ENCODE measurements at places on chromosomes 5 and 9.
A peak's percentile ranks its signal among the peaks of the same experiment; 100 is the strongest.

GRCh38 chr9:107141967-107142366 is 141.1 kb upstream of the RAD23B start:
- DNase-seq: no peak

DNA sequence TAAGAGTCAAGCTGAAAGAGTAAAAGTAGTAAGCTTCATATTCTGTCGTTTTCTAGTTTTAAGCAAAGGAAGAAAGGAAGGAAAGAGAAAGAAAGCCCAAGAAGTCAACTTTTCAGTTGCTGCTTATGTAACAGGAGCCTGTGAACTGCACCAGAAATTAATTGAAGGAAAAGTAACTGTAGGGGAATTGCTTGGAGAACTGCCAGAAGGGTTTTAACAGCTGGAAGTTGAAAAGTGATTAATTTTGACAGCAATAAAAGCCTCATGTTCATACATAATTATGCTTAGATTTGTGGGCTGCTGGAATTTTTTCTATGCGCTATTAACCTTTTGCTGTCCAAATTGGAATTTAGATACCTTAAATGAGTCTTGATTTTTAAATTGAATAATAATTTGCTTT is 255.7 kb downstream of the ENC1 start:
- no peak for DNase-seq

DNA sequence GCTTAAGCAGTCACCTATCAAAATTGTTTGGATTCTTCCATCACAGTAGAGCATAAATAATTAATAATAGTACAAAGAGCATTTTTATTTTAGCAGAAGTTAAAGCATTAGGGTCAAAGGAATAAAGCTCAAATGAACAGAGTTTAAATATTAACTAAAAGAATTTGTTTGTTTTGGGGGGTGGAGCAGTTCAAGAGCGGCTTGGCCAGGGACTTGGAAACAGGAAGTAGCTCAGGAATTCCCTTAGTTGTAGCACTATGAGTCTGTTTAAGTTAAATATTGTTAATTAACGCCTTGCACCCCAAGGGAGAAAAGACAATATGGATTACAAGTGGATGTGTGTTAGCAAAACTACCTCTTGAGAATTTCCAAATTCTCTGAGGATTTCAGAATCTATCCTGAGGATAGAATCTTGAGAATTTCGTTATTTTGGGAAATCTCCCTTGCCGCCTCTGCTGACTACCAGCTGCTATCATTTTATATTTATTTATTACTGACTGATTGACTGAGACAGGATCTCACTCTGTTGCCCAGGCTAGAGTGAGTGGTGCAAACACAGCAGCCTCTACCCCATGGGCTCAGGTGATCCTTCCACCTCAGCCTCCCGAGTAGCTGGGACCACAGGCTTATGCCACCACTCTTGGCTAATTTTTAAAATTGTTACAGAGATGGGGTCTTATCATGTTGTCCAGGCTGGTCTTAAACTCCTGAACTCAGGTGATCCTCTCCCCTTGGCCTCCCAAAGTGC is 96.7 kb upstream of the CHD1 start:
- DNase-seq: no peak

GRCh38 chr5:180823940-180824629 is 21.5 kb upstream of the MGAT1 start:
- no peak for DNase-seq

GRCh38 chr5:112579599-112580170 is 158.0 kb upstream of the APC start:
- DNase-seq: no peak

DNA sequence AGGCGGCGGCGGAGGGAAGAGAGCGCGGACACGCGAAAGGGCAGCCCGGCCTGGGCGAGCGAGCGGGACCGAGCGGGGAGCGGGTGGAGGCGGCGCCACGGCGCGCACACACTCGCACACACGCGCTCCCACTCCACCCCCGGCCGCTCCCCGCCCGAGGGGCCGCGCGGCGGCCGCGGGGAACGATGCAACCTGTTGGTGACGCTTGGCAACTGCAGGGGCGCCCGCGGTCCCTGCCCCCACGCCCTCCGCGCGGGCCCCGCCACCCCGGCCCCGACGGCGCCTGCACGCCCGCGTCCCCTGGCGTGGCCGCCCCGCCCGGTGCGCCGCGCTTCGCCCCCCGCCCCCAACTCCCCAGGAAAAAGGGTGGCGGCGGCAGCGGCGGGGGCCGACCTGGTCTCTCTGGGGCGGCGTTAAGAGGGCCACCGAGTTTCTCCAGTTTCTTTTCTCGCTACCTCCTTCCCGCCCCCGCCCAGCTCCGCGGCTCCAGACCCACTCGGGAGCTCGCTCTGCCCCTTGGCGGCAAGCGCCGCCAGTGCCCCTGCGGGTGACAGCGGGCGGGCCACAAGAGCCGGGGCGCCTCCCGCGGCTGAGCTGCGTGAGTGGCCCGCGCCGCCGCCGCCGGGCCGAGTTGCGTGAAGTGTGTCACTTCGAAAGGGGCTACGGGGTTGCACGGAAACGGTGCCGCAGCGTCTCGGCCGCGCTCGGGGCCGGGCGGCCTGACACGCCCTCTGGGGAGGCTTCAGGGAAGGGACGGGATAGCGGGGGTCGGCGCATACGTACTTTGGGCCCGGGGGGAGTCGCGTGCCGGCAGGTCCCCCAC is at the start of gene NR3C1:
TSS of gene NR3C1 (minus strand) at position 94 of the 823 bp plus-strand sequence. CDS start 2,847 bp downstream, outside the sequence.
- DNase-seq: peak; percentile 82

DNA sequence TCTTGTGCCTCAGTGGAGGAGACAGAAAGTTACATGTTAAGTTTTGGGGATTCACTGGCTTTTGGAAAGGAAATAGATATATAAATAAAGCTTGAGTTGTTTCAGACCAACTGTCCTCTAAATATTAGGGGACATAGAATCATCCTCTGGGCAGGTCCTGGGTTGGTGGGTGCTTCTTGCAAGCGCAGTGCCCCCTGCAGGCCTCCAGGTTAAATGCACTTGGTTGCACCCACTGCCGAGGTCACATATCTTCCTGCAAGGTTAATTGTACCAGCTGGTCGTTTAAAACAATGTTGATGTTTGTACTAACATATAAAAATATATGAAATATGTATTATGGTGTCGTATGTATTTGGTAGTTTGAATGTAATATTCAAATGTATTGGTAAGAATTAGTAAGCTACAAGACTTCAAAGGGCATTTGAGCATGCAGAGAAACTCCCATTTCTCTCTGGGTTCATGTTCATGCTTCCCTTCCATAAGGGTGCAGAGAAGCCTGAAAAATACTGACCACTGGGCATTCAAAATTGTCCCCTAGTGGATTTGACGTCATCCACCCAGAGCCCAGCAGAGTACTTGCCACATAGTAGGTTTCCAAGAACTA is 87.0 kb downstream of the ZNF618 start:
- DNase-seq: no peak

GRCh38 chr5:1594357-1595106 is 70.8 kb upstream of the LPCAT1 start:
- peak; percentile 37 for DNase-seq

- no peak for DNase-seq
Observed at GRCh38 chr5:115507681-115508080, 36.9 kb downstream of the FEM1C start.

- no peak for DNase-seq
Observed at GRCh38 chr9:23621188-23621587, 204.9 kb downstream of the ELAVL2 start.

- no peak for DNase-seq
Observed at GRCh38 chr5:35478856-35479682, 138.6 kb upstream of the SPEF2 start.

DNA sequence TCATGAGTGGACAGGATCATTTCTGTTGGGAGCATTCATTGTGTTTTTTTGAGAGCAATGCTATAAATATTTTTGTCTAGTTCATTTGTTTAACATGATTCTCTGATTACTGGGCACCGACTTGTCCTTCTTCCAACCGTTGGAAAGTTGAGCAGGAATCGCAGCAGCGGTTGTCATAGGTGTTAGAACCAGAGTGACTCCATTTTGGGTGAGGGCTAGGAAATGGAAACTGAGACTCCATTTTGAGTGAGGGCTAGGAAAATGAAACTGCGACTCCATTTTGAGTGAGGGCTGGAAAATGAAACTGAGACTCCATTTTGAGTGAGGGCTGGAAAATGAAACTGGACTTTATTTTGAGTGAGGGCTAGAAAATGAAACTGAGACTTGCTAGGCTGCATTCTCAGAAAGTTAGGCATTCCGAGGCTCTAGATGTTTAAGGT is 100.6 kb downstream of the ICE1 start:
- DNase-seq: peak; percentile 3

DNA sequence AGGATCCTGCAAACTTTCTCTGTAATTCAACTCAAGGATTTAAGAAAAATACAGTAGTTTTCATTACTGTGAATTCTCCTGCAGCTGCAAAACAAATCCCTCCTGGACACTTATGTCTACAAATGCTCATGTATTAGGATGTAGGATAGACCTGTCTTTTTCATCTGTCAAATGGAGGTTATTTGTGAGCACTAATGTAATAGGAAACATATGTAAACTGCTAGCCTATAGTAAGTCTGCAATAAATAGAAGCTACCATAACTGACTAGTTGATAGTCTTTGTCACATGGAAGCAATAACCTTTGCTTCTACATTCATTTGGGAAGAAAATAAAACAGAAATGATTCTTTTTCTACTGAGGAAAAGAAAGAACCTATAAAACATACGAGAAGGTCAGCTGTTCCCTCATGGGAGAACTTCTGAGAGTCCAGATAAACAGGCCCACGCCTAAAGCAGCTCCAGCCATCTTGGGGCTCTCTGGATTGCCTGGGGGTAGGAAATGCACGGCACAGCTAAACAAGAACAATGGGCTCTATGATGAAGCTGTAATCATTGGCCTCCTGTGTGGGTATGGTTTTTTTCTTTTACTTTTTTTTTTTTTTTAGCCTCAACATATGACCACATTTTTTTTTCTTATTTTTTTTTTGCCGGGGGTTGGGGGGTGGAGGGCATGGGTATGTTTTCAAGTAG is 6.2 kb downstream of the KCNV2 start:
- DNase-seq: no peak

- no peak for DNase-seq
Observed at GRCh38 chr5:68593211-68593671, 377.7 kb downstream of the PIK3R1 start.

DNA sequence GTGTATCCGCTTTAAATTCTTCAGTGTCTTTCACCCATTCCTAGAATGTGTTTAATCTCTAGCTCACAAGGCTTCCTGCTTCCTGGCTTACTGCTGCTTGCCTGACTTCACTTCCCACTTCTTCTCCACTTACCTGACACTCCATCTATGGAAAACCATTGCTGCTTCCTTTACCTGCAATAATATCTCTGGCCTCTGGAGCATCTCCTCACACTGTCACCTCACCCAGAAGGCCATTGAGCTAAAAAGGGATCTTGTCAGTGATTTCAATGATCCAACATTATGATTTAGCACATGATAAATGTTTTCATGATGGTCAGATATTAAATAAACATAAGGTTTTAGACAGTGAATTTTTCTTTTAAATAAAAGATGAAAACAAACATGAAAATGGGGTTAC is 281.1 kb downstream of the MRPS30 start:
- DNase-seq: no peak

- no peak for DNase-seq
Observed at GRCh38 chr9:111029260-111029659, 9.0 kb downstream of the LPAR1 start.

DNA sequence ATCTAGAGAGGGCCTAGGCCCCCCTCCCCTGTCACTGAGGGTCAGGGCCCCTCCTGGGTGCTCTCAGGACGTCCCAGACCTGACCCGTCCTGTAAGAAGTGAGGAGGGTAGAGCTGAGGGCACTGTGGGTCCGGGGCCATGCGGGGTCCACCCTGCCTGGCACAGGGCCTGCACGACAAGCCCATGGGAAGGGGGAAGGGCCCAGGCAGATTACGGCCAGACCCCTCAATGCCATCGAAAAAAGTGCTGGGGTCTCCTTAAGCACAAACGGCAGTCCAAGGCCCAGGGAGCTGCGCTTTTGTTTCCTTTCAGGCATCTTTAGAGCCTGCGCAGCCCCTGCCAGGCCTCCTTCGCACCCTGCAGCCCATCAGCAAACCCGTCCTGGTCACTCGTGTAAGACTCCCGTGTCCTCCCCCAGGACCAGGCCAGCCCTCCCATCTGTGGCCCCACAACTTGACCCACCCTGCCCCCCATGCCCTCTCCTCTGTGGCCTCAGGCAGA is 4.4 kb upstream of the EXOC3 start:
- DNase-seq: no peak

GRCh38 chr5:134088291-134088690 is 26.2 kb upstream of the TCF7 start:
- no peak for DNase-seq

GRCh38 chr9:131517761-131518190 is 13.3 kb downstream of the UCK1 start:
- no peak for DNase-seq

DNA sequence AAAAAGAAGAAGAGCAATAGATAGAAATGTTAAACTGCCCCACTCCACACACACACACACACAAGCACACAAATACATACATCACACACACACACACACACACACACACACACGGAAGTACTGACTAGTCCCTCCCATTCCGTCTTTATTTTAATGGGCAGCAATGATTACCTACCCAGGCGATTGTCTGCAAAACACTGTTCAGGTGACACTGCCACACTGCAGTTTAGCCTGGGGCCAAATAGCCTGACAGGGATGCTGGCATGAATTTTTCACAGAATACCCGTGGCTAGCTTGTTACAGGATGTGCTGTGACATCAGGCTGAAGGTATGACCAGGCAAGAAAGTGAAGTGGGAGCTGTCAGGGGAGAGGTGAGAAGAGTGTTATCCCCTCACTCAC is 86.9 kb downstream of the FRMD3 start:
- DNase-seq: no peak

- DNase-seq: no peak
Observed at GRCh38 chr5:16626696-16627264, 10.0 kb upstream of the RETREG1 start.

DNA sequence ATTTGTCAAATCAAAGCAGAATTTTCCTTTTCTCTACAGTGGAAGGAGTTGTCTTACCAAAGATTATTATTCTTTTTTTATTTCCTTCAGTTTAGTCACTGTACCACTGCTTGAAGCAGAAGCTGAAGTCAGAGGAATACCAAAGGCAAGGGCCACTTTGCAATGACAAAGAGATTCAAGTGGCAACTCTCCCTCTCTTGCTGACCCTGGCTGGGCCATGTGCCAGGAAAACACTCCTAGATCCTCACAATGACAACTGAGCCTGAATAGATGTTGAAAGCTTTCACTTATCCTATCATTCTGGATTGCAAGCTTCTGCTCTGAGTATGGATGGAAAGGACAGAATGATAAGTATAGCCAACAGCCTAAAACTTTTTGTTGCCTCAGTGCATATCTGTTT is 618.3 kb downstream of the NR2F1-AS1 start:
- no peak for DNase-seq

- no peak for DNase-seq
Observed at GRCh38 chr9:3049636-3050035, 205.7 kb upstream of the PUM3 start.

- no peak for DNase-seq
Observed at GRCh38 chr5:112546946-112547592, 128.0 kb upstream of the EPB41L4A start.

- no peak for DNase-seq
Observed at GRCh38 chr5:1460054-1460682, 14.9 kb upstream of the SLC6A3 start.

- DNase-seq: no peak
Observed at GRCh38 chr5:128870373-128870772, 94.9 kb upstream of the SLC27A6 start.

- no peak for DNase-seq
Observed at GRCh38 chr5:86684222-86684621, 66.5 kb downstream of the COX7C start.

Measured in T follicular helper cell (primary cell).